ENCODE measurements at places on chromosomes 4 and X.

DNA sequence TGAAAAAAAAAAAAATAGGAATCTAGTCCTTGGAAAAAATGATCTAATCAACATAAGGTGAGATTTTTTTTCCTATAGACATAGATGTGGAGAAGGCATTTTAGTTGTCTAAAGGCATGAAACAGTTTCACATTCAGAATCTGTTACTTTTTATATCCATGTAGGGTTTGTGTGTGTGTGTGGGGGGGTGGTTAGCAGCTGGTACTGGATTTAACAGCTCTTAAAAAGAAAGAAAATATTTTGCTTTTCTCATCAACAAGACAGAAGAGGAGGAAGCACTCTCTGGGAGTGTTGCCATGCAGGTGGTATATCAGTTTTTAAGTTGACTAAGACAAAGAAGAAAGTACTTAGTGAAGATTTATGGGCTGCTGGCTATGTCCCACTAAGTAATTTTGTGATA is 122.3 kb downstream of the VCX3B start:
- DNase-seq = no peak

DNA sequence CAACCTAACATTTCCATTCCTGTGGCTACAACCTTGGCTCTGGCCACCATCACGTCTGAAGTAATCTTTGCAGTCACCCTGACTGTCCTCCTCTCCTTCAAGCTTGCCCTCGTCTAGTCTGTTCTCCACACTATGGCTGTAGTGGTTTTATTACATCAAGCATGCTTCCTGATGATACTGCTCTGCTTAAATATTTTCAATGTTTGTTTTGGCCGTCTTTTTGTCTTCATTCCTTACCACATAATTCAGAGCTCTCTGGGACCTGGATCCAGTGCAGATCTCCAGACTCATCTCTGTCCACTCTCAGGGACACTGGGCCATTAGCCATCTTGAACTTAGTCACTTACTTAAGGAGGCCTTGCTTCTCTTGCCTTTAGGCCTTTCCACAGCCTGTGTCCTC is 27.7 kb upstream of the FREM3 start:
- no peak for DNase-seq

- no peak for DNase-seq
These were observed 209.9 kb upstream of the HCCS start for GRCh38 chrX:10901290-10901633.

DNA sequence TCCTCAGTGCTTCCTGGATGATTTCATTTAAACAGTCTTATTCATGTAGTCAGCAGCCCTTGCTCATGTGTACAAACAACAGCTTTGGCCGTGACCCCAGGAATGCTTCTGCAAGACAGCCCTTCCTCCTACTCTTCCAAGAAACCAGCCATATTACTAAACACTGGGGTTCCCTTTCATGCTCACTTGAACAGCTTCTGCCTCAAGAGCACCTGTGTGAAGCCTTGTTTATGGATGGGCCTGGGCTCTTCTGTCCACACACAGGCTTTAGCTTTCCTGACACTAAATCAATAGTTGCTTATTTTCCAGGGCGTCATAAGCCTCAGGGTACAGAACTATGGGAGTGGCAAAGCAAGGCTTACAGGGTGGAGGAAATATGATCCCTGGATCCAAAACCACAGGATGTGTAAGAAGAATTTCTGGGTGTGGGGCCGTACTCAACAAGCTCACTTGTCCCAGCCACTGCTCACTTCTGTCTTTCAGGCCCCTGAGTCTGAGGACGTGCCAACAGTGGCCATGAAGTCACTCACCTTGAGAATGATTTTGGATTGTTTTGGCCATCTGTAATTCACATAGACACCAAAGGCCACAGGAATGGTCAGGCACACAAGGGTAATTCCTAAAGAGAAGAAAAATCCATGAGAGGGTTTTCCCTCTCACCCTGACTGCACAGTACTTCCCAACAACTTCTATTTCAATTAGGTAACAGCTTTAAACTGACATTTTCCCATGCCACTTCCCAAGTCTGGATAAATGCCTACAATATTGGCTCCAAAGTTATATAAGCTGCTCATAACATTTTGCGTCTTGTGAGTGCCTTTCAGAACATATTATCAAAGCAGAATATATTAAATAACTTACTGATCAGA is 17.7 kb downstream of the SLC10A6 start:
- no peak for DNase-seq
